ENCODE measurements at places on chromosomes 5 and 9.

GRCh38 chr5:133404724-133405123 is 207.6 kb downstream of the FSTL4 start:
- no peak for DNase-seq

GRCh38 chr5:149417711-149418368 is 38.7 kb upstream of the IL17B start:
- DNase-seq, result no peak

DNA sequence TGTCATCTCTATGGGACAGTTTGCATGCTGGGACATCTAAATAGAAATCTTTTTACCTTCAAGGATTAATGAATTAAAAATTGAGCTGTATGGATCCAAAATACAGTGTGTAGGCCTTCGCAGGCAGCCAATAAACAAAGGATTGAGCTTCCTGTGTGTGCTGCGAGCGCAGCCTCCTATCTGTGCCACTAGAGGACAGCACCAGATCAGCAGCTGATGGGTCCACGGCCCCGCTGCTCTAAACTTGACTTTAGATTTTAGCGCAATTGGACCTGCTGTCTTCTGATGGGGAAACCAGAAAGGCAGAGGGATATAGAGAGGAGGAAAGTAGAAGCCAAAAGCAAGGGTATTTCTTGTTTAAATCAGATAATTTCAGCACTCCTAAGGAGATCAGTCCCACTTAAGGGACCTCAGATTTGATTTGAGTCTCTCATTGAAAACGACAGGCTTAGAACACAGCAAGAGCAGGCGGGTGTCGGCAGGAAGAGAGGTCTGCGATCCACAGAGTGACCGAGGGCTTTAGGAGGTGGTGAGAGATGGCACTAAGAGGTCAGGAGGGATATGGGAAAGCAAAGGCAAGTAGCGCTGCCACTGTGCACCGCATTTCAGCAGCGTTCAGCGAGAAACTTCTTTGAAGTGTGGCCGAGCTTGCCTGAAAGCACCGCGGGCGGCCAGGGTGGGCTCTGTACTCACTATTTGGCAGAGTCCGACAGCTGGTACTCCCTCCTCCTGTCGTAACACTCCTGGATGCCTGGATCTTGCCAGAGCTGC is 214.3 kb downstream of the GNA14 start:
- no peak for DNase-seq

DNA sequence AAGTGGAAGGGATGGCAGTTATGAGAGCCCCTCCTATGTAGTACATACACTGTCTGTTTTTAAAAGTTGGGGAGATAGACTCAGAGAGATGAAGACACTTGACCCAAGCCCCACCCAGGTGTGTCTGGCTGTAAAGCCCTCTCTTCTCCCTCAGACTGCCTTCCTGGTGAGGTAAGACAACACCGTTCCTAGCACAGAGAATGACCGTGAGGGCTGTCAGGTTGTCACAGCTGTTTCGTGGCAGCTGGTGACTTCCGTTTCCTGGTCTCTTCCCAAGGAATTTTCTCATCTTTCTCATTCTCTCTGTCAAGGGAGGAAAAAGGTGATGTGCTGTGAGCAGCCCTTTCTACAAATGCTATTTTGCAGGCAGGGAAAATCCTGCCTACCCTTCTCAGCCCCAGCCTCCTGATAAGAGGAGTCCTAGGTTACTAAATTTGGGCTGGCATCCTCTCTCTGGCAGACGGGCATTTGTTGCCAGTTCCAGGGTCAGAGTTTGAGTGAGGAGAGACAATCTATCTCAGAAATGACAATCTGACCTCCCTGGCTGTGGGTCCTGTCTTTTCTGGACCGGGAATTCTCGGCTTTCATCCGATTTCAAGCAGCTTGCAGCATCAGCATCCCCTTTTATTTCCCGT is 263.5 kb upstream of the PANK3 start:
- no peak for DNase-seq

GRCh38 chr5:54860321-54860720 is 125.1 kb downstream of the ESM1 start:
- no peak for DNase-seq

- DNase-seq, result no peak
Measured at GRCh38 chr9:9133526-9133925, 1333.9 kb upstream of the DMAC1 start.

DNA sequence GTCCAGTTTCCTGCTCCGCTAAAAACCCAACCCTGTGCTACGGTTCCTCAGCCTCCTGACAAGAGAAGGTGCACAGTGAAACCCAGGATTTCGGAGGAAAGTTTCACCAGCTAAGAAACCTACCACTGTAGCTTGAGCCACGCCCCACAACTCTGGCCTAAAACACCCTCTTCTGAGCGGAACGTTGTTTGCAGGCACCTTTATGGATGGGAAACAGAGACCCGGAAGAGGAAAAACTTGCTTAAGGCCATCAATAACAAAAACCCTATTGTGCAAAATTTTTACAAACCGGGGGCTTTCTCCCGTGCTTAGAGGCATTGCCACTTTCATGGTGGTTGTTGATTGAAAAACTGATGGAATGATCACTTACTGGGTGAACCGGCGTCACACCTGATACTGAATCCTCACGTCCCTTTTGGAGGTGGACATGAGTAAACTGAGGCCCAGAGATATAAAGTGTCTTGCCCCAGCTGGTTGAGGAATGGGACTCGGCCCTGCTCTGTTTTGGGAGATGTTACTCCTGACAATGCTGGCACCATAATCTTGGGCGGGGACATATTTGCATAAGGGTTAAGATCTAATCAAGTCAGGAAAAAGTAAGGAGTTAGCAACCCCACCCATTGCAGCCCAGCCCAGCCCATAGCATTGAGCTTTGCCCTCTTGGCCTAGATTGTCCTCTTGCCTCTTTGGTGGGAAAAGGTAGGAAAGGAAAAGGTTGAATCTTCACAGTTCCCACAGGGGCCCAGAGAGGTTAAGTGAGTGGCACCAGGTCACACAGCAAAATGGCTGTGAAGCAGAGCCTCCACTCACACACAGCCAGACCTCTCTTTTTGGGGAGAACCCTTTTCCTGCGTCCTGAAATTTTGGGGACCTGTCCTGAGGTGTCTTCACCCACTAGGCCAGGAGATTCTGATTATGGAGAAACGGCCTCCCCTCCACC is 23.2 kb upstream of the PTGS1 start:
- DNase-seq, result no peak

DNA sequence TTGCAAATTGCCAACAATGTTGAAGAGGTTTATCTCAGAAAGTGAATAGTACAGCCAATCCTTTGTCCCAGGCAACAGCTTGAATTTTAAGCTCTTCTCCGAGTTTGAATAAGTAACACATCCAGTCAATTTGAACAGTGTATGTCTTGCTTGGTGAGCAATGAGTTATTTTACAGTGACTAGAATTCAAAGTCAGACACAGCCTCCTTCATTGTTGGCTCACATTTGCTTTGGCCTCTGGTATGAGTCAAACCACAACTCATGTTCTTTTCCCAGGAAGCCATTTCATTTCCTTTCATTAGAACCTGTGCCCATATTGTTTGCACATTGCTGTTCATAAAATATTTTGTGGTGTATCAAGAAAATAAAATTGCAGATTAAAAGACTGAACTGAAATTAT is 622.0 kb upstream of the DAB2 start:
- DNase-seq, result no peak

GRCh38 chr5:14779975-14780374 is 91.6 kb downstream of the ANKH start:
- no peak for DNase-seq

- no peak for DNase-seq
Measured at GRCh38 chr5:144298658-144299057, 128.0 kb downstream of the KCTD16 start.

GRCh38 chr5:73861313-73861988 is 235.5 kb downstream of the ARHGEF28 start:
- DNase-seq, result no peak

- DNase-seq, result no peak
Measured at GRCh38 chr9:113526841-113527240, 63.3 kb downstream of the RGS3 start.

GRCh38 chr5:36688722-36689121 is 82.3 kb downstream of the SLC1A3 start:
- no peak for DNase-seq

GRCh38 chr5:149729150-149729549 is 960 bp upstream of the PPARGC1B start:
- no peak for DNase-seq

DNA sequence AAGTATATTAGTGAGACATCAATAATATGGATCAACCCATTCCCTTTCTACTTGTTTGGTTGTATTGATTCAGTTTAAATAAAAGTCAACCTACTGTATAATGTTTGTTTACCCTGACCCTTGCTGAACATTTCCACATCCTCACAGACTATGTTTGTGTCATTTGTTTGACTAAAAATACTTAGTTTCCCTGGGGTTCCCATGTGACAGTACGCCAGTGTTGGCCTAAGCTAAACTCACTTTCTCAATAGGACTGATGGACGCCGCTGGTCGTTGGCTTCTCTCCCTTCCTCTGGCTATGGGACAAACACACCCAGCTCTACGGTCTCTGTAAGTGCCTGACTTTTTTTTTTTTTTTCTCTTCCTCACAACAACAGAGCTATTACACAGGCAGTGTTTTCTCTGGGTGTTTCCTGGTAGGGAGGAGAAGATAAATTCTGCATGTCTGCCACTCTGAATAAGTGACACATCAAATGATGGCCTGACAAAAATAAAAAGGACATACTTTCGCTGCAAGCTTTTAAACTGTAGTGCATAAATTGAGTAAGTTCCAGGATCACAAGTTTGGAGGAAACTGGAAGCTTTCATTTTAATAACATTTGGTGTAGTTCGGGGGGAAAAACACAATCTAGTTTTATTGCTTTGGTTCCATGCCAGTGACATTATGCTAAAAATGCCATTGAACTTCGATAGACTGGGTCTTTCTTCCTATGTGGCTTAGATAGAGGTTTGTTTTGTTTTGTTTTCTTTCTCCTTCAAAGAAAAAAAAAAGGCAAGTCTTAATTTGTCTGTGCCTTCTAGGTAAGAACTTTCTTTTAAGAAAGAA is 101.0 kb downstream of the CD180 start:
- DNase-seq, result no peak

DNA sequence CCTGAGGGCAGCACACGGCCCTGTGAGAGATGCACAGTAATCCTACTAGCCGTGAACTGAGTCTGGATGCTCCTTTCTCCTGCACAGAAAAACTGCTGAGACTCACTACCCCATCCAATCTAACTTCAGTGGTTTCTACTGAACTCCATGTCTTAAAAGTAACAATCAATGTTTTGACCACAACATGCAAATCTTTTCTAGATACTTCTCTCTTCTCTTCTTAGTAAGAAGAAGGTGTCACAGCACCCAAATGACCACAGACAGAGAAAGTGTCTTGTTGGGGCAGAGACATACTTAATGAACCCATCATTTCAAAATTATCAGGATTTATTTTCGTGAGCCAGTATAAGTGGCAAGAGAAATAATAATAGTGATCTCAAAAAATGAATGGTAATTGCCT is 285.8 kb upstream of the MEF2C start:
- no peak for DNase-seq

GRCh38 chr5:28750251-28750650 is 1711.9 kb upstream of the CDH9 start:
- no peak for DNase-seq

GRCh38 chr9:91770229-91770628 is 179.8 kb downstream of the ROR2 start:
- no peak for DNase-seq

DNA sequence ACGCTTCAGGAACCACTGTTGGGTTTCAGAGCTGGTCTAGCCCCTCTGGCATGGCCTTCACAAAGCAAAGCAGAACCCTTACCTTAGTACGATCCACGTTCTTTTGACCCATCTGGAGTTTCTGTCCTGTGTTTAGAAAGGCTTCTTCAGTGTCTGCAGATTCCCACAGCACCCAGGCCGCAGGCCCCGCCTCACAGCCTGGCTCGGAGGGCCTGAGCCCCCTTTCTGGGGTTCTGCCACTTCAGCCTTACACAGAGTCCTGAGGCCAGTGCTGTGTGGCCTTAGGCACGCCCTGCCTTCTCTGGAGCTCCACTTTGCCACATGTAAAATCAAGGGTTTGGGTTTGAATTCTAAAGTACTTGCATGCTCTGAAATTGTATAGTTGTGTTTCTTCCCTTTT is 31.6 kb upstream of the PRDM12 start:
- no peak for DNase-seq

- DNase-seq, result no peak
Measured at GRCh38 chr9:81470864-81471263, 218.5 kb downstream of the TLE1 start.

DNA sequence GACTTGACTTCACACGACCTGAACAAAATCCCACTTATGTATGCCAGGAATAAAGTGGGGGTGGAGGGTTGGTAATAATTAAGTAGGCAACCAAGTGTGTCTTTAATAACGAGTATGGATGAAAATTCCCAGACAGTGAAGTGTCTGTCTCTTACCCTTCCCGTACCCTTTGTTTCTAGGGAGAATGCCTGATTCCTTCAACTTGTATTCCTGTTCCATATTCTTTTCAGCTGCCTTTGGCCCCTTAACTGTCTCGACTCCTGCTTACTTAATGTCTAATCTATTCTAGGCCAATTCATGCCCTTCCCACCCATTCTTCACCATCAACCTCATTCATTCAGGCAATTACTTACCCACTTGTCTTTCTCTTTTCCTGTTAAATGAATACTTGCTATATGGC is 380.5 kb downstream of the RAB3C start:
- no peak for DNase-seq

DNA sequence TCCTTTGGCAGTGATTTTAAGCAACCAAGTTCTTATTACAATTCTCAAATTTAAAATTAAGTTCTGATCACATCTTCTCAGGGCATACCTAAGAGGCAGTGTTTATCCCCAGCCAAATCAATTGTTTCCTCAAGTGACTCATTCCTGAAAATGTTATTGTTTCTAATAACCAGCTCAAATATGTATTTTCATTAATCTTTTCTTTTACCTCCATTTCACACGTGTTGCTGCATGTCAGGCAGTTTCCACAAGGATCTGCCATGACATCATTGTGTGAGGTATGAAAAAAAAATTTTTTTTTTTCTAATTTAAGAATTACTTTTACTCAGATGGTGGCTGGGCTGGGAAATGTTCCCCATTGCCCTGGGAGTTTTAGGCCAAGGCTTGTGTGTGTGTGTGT is 113.0 kb upstream of the NTRK2 start:
- DNase-seq, result no peak

DNA sequence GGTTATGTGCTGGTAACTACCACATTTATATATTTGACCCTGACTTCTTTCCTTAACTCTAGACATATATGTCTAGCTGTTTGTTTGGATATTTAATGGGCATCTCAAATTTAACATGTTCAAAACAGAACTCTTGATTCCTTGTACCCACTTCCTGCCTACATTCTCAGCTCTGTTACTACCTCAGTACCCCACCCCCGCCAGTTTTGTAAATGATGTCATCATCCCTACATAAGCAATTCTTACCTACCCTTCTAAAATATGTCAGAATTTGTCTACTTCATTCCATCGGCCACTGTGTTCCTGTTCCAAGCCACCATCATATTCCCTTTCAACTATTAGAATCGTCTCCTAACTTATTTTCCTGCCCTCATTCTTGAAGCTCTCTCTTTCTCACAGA is 4.8 kb downstream of the RAD50 start:
- no peak for DNase-seq

Measured in stimulated activated CD8-positive, alpha-beta memory T cell treated with anti-CD3 and anti-CD28 coated beads, Interleukin-15, amount 100 ng/mL, for 1 hour (primary cell).